Smooth muscle cell of bladder (primary cell): ENCODE measurements at places on chromosomes 7 and 10. TPM values are rescaled to one million over a fixed set of nuclear protein-coding genes. Genes with fewer than 3 reads are reported as not detected.

ATRNL1 gene
- total RNA-seq = under 0.01 and 0.18 TPM in 2 replicates

KAZALD1 gene
- total RNA-seq = 18.2 and 30.3 TPM in 2 replicates

TAS2R41 gene
- total RNA-seq = not detected in 2 replicates

AZGP1 gene
- total RNA-seq = 0.09 TPM in 1 of 2 replicates, not detected in the other

CHAT gene
- total RNA-seq = not detected in 2 replicates

WNT2 gene
- 1.4 and 4.5 TPM in 2 replicates for total RNA-seq

OR2A42 gene
- under 0.01 TPM in 1 of 2 replicates, not detected in the other for total RNA-seq

SPDYE8 gene
- not detected in 2 replicates for total RNA-seq

PTEN gene
- total RNA-seq = 169 and 171 TPM in 2 replicates

NUTM2B gene
- total RNA-seq = 0.28 and 0.37 TPM in 2 replicates

LIPN gene
- not detected in 2 replicates for total RNA-seq

SLC18A2 gene
- total RNA-seq = not detected in 2 replicates

CSGALNACT2 gene
- 27.6 and 34.1 TPM in 2 replicates for total RNA-seq

ACTL6B gene
- not detected in 2 replicates for total RNA-seq

CALY gene
- not detected in 2 replicates for total RNA-seq

PDIA4 gene
- 422 and 623 TPM in 2 replicates for total RNA-seq

CD36 gene
- 24.7 and 46.6 TPM in 2 replicates for total RNA-seq

ASB4 gene
- total RNA-seq = under 0.01 TPM in 1 of 2 replicates, not detected in the other

GBX1 gene
- total RNA-seq = not detected in 2 replicates

CLRN3 gene
- not detected in 2 replicates for total RNA-seq

TCERG1L gene
- total RNA-seq = not detected in 2 replicates

HOXA1 gene
- total RNA-seq = 0.28 and 1.00 TPM in 2 replicates

ANXA7 gene
- total RNA-seq = 99.0 and 101 TPM in 2 replicates

FAM25A gene
- not detected in 2 replicates for total RNA-seq

NPFFR1 gene
- total RNA-seq = under 0.01 TPM in 1 of 2 replicates, not detected in the other

HMX2 gene
- not detected in 2 replicates for total RNA-seq

PNLIPRP3 gene
- 0.09 TPM in 1 of 2 replicates, not detected in the other for total RNA-seq

SH2D4B gene
- not detected in 2 replicates for total RNA-seq

PNLIP gene
- not detected in 2 replicates for total RNA-seq

UPF2 gene
- total RNA-seq = 15.0 and 15.2 TPM in 2 replicates

TRPV5 gene
- not detected in 2 replicates for total RNA-seq

NUTM2D gene
- total RNA-seq = 1.4 and 1.5 TPM in 2 replicates

ANK3 gene
- 3.3 and 5.4 TPM in 2 replicates for total RNA-seq

VPS41 gene
- total RNA-seq = 59.9 and 92.5 TPM in 2 replicates

ANKRD61 gene
- total RNA-seq = not detected in 2 replicates

ZNF479 gene
- total RNA-seq = not detected in 2 replicates

HTR5A gene
- total RNA-seq = not detected in 2 replicates

FGFR2 gene
- total RNA-seq = 0.09 and 0.71 TPM in 2 replicates

TEX36 gene
- total RNA-seq = not detected in 2 replicates

EVX1 gene
- under 0.01 TPM in 1 of 2 replicates, not detected in the other for total RNA-seq

LIPK gene
- total RNA-seq = not detected in 2 replicates

GPR22 gene
- total RNA-seq = not detected in 2 replicates

TMEM213 gene
- not detected in 2 replicates for total RNA-seq

CTNNA3 gene
- 0.09 TPM in 1 of 2 replicates, not detected in the other for total RNA-seq

ARHGAP12 gene
- total RNA-seq = 36.7 and 42.2 TPM in 2 replicates

KCNMA1 gene
- 19.9 and 30.9 TPM in 2 replicates for total RNA-seq

ZNF786 gene
- 3.0 and 4.9 TPM in 2 replicates for total RNA-seq

GSTO1 gene
- total RNA-seq = 186 and 212 TPM in 2 replicates

LRRD1 gene
- 0.14 TPM in 1 of 2 replicates, not detected in the other for total RNA-seq

HOXA2 gene
- total RNA-seq = 0.18 and 0.28 TPM in 2 replicates

GPC2 gene
- total RNA-seq = 0.85 and 1.1 TPM in 2 replicates

PFKP gene
- 123 and 222 TPM in 2 replicates for total RNA-seq

GUSB gene
- total RNA-seq = 12.6 and 15.8 TPM in 2 replicates

VWA2 gene
- total RNA-seq = 0.14 TPM in 1 of 2 replicates, not detected in the other

MRC1 gene
- under 0.01 TPM in 2 replicates for total RNA-seq

BLNK gene
- 0.09 and 0.28 TPM in 2 replicates for total RNA-seq

ZMIZ1 gene
- total RNA-seq = 8.5 and 22.1 TPM in 2 replicates

PAX4 gene
- not detected in 2 replicates for total RNA-seq

OR9A2 gene
- total RNA-seq = not detected in 2 replicates
